ENCODE measurements at places on chromosomes 2 and 18.

GRCh38 chr2:201517094-201517493 is 65.6 kb downstream of the STRADB start:
- DNase-seq = no peak

GRCh38 chr2:43455731-43456642 is 139.9 kb downstream of the THADA start:
- DNase-seq = no peak

- DNase-seq = no peak
Measured at GRCh38 chr18:41842886-41843285, 112.1 kb upstream of the PIK3C3 start.

DNA sequence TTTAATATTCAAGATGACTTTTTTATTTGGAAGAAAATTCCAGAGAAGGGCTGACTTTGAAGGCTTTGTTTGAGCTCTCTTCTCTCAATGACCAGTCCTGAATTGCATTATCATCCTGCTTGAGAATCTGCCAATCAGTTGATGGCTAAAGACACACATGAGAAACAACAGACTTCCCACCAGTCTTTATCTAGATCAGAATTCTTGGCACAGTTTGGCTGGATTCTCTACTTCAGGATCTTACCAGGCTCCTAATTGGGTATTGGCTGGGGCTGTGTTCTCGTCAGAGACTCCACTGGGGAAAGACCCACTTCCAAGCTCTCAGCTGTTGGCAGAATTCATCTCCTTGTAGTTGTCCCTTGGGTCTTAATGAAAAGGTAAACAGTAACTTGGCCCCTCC is 86.0 kb downstream of the WDSUB1 start:
- no peak for DNase-seq

DNA sequence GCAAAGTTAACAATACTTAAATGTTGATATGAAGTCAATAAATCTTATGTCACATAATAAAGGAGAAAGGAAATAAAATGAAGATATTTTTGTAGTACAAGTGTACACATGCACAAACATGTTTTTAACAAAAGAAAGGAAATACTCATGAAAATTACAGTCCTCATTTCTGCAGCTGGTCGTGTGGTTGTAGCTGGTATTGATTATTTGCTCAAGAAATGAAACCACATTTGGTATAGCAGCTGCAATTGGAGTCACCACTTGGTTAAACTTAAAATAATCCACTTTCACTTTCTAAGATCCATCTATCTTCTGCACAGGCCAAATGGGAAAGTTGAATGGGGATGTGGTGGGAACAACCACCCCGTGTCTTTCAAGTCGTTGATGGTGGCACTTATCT is 580.5 kb upstream of the NRXN1 start:
- no peak for DNase-seq

DNA sequence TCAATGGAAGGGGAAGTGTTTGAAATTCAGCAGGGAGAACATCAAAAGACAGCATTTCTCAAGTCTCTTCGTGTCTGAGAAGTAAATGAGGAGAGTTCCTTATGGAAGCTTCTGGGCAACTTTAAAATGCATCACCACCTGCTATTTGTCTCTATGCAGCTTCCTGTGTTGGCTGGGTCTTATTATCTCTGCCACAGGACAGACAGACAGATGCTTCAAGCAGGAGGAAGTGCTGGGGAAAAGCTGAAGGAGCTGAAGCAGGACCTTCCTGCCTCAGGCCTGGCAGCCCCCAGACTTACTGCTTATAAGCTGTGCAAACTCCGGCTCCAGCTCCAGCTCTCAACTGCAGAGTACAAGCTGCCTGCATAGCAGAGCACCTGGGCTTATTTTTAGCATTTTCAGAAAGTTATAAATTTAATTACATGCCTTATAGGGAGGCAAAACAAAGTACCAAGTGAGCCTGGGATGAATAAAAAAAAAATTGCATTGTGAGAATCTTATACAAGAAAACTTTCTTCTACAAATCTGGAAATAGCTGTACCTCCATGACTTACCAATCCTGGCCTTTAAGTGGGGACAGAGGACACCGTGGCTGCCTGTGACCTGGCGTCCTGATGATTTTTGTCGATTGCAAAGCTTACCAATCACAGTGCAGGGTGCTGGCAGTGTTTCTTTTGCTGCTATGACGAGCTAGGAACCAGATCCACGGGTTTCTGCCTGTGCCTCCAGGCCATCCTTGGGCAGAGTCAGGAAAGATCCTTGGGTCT is 206.3 kb downstream of the SEPTIN10 start:
- no peak for DNase-seq

DNA sequence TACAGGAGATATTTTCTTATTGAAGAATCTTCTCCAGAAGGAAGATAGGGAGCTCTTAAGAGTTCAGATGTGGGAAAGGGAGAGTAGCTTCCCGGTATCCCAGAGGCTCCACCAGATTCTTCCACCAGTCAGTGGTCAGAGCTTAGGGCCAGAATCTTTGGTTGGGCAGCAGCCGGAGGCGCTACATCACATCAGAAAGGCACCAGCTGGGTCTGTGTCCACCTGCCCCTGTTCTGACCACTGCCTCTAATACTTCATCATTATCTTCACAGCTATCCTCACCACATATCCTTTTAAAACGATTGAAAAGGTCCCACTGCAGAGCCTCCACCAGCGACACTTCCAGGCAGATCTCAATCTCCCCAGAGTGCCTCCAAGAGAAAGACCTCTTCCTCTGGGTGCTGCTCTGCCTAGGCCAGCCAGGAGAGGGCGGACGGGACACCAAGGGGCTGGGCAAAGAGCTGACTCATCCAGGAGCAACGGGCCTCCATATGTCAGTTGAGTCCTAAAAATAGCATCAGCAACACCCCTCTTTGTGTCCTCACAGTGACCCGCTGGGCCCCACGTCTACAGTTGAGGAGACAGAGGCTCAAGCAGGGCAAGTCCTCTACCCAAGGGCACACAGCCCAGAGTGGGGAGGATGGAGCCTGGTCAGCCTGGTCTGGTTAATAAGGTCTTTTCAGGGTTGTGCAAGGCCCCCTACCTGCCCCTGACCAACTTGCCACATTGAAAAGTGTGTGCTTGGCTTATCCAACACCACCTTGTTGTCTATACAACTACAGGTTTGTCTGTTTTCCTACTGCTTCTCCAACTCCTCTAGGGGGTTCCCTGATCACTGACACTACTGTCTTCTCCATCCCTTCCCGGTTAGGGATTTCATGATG is 81.2 kb downstream of the ADD2 start:
- DNase-seq = no peak

DNA sequence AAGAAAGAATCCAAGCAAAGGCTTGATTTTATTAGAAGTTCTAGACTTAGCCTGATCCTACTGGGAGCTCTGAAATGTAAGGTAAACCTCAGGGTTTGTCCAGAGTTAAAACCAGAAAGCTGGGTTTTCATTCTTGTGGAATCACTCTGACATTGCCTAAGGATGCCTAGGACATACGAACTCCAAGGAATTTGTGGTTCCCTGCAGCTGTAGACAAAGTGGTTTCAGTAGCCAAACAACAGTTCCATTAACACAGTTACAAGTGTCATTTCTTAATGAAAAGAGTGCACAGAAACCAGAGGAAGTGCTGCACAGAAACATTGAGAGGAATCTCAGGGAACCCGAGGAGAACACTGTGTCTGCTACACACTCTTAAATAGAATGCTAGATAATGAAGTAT is 221.4 kb upstream of the ST6GAL2 start:
- no peak for DNase-seq

DNA sequence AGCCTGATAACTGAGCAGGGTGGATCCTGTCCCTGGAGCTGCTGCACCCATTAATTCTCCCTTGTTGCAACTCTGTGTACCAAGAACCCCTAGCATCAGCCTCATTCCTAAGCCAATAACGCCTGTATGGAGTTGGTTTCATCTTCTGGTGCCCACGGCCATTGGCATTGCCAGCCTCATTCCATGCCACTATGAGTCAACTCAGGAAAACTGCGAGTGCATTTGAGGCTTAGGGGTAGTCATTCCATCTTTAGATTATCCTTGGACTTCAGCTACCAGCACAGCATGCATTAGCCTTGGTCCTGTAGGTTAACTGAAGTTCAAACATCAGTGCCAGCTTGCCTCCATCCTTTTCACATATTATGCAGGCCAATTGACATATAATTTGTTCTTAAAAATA is 1.4 kb upstream of the TRIM54 start:
- DNase-seq = no peak

- DNase-seq = no peak
Measured at GRCh38 chr2:135091681-135092080, 39.6 kb downstream of the RAB3GAP1 start.

All from stimulated activated CD8-positive, alpha-beta memory T cell treated with anti-CD3 and anti-CD28 coated beads, Interleukin-15, amount 100 ng/mL, for 1 hour (primary cell).